ENCODE measurements at places on chromosomes 13 and 19. TPM values are rescaled to one million over a fixed set of nuclear protein-coding genes. Genes with fewer than 3 reads are reported as not detected.

CACNG8 gene
- 0.15 TPM for total RNA-seq

DNA sequence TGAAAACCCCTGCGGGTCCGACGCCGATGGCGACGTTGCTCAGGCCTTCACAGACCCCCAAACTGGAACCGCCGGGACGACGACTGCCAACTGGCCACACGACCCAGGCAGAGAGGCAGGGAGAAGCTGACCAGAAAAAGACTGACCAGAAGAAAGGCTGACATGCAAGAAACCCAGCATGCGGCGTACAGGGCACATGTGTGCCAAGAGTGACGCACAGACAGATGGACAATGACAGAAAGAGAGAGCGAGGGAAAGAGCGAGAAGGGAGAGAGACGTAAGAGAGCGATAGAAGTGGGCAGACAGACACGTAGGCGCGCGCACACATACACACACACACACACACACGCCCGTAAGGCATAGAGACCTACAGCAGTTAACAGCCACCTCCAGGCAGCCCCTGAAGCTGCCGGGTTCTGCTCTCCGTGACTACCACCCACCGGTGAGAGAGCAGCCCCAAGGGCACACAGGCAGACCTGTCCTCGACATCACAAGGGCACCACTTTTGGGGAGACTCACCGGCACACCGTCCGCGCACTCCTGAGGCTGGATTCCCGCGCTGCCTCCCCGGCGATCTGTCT, 67.2 kb upstream of the ZNF527 start:
- H3K4me3 ChIP-seq = no peak overlapping the region
- H3K27ac ChIP-seq = no peak overlapping the region
- no peaks in the 10 kb centered on the region for H3K4me1 ChIP-seq
- H3K27me3 ChIP-seq = no peaks in the 10 kb centered on the region

DNA sequence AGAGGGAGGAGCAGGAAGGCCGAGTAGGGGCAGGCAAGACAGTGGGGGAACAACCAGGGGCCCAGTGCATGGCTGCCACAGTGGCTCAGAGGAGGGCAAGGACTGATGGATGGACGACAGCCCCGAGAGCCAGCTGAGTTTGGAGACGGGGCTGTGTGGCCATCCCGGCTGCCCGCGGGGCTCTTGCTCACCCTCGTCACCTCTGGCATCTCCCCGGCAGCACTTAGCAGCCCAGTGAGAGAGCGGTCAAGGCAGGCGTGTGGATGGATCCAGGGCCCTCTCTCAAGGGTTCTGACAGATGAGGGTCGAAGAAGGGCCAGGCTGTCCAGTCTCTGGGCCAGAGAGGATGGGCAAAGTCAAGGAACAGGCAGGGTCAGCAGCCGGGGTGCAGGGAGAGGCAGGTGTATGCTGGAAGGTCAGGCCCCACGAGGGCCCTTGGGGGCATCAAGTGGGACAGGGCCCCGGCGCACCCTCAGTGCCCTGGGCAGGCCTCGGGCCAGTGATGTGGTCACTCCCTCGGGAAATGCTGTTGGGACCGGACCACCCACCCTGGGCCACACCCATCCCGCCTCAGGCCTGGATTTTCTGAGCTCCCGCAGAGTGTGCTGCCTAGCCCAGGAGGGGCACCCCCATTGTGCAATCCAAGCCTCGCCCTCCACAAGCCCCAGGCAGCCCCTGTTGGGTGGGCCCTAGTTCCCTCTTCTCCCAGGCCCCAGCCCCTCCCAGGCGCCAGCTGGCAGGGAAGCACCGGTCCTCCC, 56.4 kb upstream of the TPM4 start:
- no peak for DNase-seq
- no peak overlapping the region for H3K27ac ChIP-seq
- H3K36me3 ChIP-seq = no peaks in the 10 kb centered on the region
- H3K4me3 ChIP-seq = no peak overlapping the region
- no peaks in the 10 kb centered on the region for H3K27me3 ChIP-seq

ZFP82 gene
- 0.35 TPM for total RNA-seq

GRCh38 chr19:34382471-34382870, 17.5 kb downstream of the GPI start:
- no peak for DNase-seq
- H3K4me1 ChIP-seq = no peaks in the 10 kb centered on the region
- no peak overlapping the region for H3K4me3 ChIP-seq

DNA sequence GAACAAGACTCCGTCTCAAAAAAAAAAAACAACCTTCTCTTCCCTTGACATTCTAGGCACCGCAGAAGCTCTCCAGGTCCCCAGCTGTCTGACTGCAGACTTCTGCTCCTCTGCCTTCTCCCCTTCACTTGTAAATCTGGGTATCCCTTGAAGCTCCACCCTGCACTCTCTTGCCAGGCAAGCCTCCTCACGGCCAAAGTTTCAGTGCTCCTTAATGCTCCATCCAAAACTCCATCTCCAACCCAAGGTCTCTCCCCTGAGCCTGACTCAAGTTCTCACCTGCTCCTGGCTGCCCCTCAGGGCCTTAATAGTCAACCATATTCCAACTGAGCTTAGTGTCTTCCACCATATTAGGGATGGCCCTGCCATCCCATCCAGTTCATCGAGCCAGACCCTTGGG, 1.4 kb upstream of the CLDND2 start:
- H3K27ac ChIP-seq = no peak overlapping the region
- H3K4me3 ChIP-seq = no peak overlapping the region
- H3K36me3 ChIP-seq = no peaks in the 10 kb centered on the region
- no peak for DNase-seq
- peaks cover 13% of the 10 kb centered on the region for H3K4me1 ChIP-seq

GRCh38 chr19:1173845-1174809, at the start of gene SBNO2:
TSS of gene SBNO2 (minus strand) at chr19:1174268. CDS start at chr19:1154276, 19,992 bp downstream.
- peak; percentile 84 for DNase-seq
- H3K4me3 ChIP-seq = peak within 1 kb of the TSS; percentile 82
- no peaks in the 10 kb centered on the region for H3K27me3 ChIP-seq
- H3K27ac ChIP-seq = peak within 1 kb of the TSS; percentile 98
- H3K4me1 ChIP-seq = peaks cover 64% of the 10 kb centered on the region

DNA sequence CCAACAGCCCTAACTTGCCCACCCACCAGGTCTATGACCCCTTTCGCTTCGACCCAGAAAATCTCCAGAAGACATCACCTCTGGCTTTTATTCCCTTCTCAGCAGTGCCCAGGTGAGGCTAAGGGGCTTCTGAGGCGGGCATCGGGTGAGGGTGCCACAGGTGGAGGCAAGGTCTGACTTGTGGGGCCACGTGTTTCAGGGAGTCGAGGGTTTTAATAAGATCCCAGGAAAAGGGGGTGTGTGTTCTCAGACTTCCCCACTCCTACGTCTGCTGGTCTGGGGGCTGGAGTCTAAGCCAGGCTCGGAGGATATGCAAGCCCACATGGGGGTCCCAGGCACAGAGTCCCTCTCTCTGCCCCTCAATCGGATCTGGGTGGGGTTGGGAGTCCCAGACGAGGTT, 30.9 kb upstream of the CYP4F8 start:
- no peaks in the 10 kb centered on the region for H3K4me1 ChIP-seq
- H3K27me3 ChIP-seq = peaks cover 32% of the 10 kb centered on the region
- no peak for DNase-seq
- H3K36me3 ChIP-seq = no peaks in the 10 kb centered on the region
- no peak overlapping the region for H3K4me3 ChIP-seq

ING1 gene
- 20.8 TPM for total RNA-seq

DNA sequence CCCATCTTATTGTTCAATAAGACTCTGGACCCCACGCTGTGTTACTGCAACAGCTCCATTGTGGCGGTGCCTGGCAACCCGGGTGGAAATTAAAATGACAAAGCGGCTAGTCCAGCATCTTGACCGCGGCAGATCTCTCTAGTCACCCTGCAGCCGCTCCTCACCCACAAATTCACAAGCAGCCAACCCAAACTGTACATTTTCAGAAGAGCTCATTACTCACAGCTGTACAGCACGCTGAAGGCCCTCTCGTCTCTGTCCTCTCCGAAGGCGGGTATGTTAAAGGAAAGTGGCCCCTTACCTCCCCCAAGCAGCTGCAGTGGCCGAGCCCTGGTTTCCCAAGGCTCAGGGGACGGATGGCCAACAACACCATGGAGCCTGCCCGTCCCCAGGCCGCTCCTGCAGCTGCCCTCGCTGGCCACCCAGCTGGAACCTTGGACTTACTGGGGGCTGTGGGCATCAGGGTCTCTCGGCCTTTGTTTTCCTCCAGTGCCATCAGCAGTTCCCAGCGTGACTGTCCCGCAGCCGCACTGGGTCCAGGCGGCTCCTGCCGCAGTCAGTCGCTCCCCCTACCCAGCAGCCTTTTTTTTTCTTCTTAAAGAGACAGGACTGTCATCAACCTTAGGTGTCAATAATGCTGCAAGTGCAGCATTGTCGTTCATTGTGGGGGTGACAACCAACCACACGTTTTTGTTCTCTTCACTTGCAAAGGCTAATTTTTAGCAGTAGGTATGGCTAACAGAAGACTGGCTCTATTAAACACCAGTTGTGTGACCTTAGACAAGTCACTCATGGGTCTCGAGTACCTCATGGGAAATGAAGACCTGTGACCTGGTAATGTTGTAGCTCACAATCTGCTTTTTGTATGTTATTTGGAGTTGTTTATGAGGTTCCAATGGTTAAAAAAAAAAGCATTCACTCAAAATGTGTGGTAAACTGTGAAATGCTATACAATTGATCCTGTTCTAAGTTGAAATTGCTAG, at the start of gene SACS:
Gene SACS (minus strand): TSS at position 532 of the 983 bp plus-strand sequence. CDS start 22,463 bp downstream, outside the sequence.
- peaks cover under 1% of the 10 kb centered on the region for H3K4me1 ChIP-seq
- DNase-seq = peak; percentile 17

DNA sequence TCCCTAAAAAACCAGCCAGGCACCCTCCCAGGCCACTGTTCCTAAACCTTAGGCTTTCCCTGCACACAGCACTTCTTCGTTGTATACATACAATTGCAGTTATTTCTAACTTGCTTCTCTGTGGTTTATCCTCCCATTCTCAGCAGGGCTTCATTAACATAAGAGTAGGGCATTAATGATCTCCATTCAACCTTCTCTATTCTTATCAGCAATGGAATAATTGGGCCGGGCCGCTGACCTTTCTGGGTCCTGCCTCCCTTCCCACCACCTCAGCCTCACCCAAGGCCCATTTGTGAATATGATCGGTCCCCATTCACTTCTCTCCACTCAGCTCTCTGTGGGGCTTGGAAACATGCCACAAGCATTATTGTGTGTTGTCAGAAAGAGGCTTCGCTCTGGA, 184.2 kb downstream of the SUCLA2 start:
- no peak for DNase-seq
- no peak overlapping the region for H3K4me3 ChIP-seq
- H3K27ac ChIP-seq = no peak overlapping the region
- no peaks in the 10 kb centered on the region for H3K4me1 ChIP-seq
- no peaks in the 10 kb centered on the region for H3K27me3 ChIP-seq
- H3K36me3 ChIP-seq = no peaks in the 10 kb centered on the region

DNA sequence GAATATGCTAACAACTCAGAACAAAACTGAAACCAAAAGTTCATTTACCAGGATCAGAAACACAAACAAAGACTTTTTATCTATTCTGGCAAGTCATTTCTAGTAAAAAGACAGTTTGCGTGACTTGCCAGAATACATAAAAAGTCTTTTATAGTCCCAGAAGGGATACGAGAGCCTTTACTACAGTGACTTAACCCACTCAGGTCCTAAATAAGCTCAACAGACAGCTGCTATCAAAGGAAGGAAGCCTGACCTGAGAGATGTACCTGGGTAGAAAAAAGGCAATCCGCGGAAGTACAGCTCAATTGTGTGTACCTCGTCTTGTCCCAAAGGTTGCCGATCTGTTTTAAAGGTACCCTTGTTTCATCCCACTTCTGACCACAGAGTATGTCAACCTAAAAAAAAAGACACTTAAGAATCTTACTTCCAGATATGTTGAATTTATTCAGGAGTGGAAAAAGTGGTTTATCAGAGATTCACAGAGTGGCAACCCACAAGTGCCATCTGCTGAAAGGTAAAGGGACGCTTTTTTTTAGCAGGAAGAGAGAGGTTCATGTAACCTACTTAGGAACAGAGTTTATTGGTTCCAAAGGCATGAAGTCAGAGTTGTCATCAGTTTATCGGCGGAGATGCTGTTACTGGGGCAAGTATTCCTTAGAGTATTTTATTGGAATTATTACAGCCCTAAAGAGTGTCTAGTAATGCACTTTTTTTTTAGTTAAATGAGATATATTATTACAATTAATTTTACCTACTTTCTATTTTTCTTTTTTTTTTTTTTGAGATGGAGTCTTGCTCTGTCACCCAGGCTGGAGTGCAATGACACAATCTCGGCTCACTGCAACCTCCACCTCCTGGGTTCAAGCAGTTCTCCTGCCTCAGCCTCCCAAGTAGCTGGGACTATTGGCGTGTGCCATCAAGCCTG, 69.7 kb upstream of the C1QTNF9B start:
- no peaks in the 10 kb centered on the region for H3K27me3 ChIP-seq
- H3K4me1 ChIP-seq = peaks cover 16% of the 10 kb centered on the region
- H3K36me3 ChIP-seq = no peaks in the 10 kb centered on the region
- H3K27ac ChIP-seq = peak overlapping the region; percentile 33

ATXN8OS gene
- total RNA-seq = not detected

- H3K27ac ChIP-seq = no peak overlapping the region
- no peaks in the 10 kb centered on the region for H3K36me3 ChIP-seq
Observed at GRCh38 chr19:2464389-2464788, 7.6 kb upstream of the LMNB2 start.

TRPC4 gene
- total RNA-seq = 0.22 TPM

DNA sequence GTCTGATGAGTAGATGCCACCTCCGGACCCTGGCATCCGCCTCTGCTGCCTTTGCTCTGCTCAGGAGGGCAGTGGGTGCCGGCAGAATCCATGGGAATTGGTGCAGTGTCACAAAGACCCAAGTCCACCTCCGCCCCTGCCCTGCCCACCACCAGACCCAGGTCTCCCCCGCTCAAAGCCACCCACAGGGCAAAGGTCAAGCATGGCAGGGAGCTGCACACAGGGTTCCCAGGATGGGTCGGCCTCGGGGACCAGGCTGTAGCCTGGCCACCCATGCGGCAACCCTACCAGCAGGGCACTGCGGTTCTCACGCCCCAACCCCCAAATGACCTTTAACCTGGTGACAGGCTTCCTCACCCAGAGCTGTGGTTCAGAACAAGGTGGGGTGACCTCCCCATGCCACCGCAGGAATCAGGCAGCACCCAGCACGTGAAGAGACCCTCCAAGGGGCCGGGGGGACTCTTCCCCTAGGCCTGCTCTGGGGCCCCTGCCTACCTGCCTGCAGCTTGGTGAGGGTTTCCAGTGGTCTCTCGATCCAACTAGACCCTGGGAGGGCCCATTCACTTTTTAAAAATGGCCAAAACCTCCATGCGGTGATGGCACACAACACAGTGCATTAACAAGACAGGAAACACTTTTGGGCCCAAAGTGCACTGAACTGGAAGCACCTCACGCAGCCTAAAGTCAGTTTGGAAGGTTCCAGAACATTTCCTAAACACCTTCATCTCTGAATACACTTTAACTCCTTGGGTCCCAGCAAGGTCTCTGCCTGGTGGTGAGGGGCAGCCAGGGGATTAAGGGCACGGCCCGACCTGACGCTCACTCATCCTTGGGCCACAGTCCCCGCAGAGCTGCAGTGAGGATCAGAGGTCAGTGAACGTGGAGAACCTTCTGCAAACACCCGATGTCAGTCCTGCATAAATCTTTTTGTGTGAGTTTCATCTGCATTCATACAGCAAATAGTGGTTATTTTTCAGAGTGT, 11.0 kb downstream of the GAS6 start:
- no peak overlapping the region for H3K4me3 ChIP-seq
- H3K36me3 ChIP-seq = no peaks in the 10 kb centered on the region
- H3K27ac ChIP-seq = no peak overlapping the region
- H3K27me3 ChIP-seq = no peaks in the 10 kb centered on the region
- H3K4me1 ChIP-seq = peaks cover 33% of the 10 kb centered on the region
- DNase-seq = no peak

GRCh38 chr19:7662657-7663056, 6.2 kb upstream of the RETN start:
- no peaks in the 10 kb centered on the region for H3K36me3 ChIP-seq
- peak; percentile 35 for DNase-seq

ARID3A gene
- 5.6 TPM for total RNA-seq

TFPT gene
- 55.4 TPM for total RNA-seq
